ENCODE measurements at places on chromosomes 7 and 10.

- DNase-seq: no peak
Measured at GRCh38 chr7:35701287-35701900, 6.5 kb upstream of the HERPUD2 start.

DNA sequence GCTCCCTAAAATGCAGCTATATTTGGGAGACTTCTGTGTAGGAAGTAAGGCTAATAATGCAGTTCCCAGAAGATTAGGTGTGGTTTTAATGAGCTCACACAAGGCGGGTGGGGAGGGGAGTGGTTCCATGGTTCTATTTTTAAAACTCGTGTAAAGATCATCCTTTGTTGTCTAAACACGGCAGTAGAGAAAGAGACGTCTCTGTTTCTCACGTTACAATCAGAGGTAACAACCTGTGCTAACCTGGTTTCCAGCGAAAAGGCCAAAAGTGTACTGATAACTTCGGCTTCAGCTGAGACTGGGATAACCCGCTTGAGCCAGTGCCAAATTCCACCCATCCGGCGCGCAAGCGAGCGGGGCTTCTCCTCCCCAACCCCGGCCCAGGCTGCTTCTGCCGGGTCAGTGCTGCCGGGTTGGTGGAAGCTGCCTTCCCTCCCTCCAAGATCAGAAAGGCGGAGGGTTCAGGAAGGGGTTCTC is 2.5 kb upstream of the MAP3K8 start:
- DNase-seq: no peak

- DNase-seq: no peak
Measured at GRCh38 chr7:1284743-1285458, 52.2 kb downstream of the UNCX start.

DNA sequence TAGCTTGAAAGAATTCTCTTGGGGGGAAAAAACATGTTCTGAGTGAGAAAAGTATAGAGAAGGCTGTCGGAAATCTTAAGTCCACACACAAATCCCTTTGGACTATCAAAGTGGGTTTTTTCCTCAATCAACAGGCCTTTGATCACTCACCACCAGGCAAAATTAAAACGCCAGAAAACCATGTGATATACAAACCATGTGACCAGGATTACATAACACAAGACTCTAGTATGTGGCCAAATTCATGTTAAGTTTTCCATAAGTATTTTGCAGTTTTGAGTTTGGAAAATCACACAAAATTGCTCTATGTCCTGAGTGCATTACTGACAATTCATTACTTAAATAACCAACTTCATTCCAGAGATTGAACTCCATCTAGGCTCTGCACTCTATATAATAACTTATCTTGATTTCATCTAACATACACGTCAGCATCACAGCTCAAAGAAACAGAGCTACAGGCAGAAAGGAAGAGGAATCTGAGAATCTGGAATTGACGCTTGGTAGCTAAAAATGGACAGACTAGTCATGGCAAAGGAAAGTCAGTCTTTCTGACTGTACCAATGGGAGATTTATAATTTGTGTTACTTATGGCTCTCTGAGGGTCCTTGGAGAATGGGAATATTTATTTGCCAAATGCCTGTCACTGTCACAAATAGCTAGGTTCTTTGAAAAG is 383.5 kb downstream of the SFMBT2 start:
- DNase-seq: no peak

- DNase-seq: no peak
Measured at GRCh38 chr7:12054830-12055229, 156.3 kb upstream of the TMEM106B start.

DNA sequence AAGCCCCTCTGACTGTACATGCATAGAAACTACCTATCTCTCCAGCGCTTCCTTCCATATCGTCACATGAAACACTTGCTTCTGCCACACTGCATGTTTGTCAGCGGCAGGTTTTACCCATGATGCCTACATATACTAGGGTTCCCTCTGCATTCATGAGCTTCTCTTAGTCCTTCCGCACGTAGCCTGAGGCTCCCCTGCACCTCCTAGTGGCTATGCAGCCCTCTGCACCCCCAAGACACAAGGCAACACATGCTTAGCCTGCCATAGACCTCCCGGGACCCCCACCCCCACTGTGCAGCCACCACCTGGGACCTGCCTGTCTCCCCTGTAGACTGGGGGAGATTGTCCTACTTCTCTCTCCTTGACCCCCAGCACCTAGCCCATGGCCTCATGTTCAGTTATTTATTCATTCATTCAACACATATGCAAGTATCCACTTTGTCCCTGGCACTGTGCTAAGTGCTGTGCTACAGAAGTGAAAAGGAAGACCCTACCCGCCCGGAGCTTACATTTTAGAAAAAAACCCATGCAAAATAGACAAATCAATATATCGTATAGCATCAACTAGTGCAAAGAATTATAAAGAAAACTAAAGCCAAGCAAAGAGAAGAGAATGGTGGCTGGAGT is 23.5 kb downstream of the TMEM273 start:
- peak; percentile 45 for DNase-seq

GRCh38 chr10:14093730-14094484 is 236.8 kb downstream of the FRMD4A start:
- peak; percentile 22 for DNase-seq

GRCh38 chr10:114095559-114096337 is 52.1 kb downstream of the ADRB1 start:
- DNase-seq: peak; percentile 60

GRCh38 chr7:99218406-99219184 is 10.7 kb upstream of the KPNA7 start:
- DNase-seq: no peak

DNA sequence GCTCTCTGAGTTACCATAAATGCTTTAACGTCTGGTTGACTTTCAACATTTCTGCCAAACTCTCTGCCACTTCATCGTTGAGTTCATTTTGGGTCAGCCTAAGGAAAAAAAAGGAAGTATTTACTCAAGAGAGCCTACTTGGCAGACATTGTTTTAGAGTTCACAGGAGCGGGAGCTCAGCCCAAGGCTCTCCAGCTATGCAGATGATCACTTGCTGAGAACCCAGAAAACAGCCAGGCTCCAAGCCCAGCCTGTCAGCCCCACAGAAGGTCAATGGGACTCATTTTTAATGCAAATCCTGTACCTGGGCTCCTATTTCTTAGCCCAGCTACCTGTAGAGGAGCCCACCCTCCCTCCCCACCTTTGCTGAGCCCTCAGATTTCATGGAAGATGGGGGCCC is 45.5 kb downstream of the NOD1 start:
- DNase-seq: no peak

GRCh38 chr10:122162671-122163173 is 108.4 kb upstream of the BTBD16 start:
- DNase-seq: no peak

DNA sequence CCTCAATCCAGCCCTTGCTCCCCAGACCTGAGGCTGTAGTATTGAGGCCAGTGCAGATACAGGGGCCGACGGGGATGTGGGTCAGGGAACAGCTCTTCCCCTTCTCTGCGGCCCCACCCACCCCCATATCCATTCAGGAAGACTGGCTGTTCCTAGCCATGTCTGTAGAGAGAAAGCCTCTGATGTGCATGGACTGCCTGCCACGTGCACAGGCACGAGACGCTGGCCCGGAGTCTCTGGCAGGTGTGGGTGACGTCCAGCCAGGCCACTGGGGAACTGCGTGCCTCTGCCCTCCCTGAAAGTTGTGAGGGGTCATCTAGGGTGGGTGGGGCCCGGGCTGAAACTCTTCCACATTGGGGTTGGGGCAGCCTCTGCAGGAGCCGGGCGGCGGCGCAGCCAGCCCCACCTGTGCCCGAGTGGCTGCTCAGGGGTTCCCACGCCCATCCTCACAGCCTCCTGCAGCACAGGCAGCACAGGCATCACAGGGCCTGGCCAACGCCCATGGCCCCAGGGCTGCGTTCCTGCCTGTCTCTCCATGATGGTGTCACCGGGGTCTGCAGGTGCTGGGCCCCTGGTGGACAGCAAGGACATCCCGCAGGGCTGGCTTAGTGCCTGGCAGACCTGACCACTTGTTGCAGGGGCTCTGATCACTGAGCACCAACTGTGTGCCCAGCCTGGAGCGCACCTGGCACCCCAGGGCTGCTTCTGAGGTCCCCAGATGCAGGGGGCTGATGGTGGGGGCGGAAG is 27.5 kb downstream of the MICALL2 start:
- no peak for DNase-seq

DNA sequence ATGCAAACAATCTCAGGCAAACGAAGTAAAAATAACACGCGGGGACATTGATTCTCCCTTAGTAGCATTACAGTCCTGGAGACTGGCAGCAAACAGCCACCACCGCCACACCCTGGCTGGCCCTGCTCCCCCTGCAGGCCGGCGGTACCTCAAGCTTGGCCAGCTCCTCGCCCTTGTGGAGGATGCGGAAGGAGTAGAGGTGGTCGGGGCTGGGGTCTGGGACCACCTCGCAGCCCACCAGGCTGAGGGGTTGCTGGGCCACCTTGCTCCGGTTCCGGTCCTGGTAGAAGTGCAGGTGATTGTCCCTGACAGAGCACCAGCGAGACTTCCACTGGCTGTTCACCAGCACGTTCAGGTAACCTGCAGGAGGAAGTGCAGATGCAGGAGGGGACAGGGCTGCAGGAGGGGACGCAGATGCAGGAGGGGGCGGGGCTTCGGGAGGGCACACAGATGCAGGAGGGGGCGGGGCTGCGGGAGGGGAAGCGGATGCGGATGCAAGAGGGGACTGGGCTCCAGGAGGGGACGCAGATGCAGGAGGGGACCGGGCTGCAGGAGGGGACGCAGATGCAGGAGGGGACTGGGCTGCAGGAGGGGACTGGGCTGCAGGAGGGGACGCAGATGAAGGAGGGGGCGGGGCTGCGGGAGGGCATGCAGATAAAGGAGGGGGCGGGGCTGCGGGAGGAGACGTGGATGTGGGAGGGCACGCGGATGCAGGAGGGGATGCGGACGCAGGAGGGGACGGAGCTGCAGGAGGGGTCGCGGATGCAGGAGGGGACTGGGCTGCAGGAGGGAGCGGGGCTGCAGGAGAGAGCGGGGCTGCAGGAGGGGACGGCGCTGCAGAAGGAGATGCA is 65.7 kb downstream of the VWA2 start:
- peak; percentile 73 for DNase-seq

- no peak for DNase-seq
Measured at GRCh38 chr10:92903633-92904032, 55.3 kb downstream of the EXOC6 start.

- DNase-seq: no peak
Measured at GRCh38 chr7:68155676-68156075, 1159.0 kb downstream of the TYW1 start.

DNA sequence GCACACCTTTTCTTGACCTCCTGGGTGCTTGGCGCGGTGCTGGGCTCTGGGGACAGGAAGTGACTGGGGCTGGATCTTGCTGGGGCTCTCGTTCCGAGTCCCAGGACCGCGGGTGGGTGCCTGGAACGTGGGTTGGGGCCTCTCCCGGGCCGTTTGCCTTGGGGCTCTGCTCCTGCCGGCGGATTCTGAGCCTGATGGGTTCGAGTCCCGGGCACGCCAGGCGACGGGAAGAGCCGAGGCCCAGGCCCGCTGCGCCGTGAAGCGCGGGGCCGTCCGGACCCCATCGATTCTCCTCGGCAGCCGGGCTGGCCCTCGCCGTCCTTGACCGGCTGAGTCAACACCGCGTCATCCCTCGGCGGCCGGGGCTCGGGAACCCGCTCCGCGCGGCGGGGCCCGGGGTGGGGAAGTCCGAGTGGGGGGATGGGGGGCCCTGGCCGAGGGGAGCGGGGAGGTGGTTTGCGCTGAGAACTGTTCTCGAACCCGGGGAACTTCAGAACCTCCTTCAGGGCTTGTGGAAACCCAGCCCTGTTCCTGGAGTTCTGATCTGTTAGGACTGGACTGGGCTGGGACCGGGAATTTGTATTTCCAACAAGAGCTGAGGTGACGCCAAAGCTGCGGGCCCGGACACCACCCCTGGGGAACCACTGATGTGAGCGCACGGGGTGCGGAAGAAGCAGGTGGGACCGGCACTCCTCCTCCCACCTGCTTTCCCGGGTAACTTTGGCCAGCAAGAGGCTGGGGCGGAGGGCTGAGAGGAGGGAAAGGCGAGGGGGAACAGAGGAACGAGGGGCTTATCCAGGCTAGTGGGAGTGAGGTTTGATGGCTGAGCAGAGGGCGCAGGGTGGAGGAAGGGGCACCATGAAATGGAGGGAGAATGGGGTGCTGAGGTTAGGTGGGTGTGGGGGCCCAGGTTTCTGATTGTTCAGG is 6.2 kb downstream of the HHEX start:
- peak; percentile 25 for DNase-seq

DNA sequence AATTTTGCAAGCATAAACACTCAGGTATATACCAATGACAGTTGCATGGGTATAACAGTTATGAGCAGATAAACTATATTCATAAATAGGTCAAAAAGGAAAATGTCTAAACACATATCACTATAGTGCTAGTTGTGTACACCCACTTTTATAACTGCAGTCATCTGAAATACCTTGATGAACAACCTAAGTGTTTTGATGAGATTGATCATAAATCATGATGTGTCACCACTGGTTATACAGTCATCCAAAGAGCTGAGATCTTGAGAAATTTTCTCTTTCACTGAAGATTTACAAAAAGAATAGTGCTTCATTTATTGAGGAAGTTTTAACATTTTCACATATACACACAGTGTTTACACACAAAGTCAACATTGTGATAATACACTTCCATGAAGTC is 78.6 kb upstream of the SLC25A13 start:
- DNase-seq: no peak

All from GM20000 (cell line).